ENCODE measurements at places on chromosomes 13 and 19.

GRCh38 chr13:34805347-34805746, 136.7 kb upstream of the NBEA start:
- DNase-seq = no peak

DNA sequence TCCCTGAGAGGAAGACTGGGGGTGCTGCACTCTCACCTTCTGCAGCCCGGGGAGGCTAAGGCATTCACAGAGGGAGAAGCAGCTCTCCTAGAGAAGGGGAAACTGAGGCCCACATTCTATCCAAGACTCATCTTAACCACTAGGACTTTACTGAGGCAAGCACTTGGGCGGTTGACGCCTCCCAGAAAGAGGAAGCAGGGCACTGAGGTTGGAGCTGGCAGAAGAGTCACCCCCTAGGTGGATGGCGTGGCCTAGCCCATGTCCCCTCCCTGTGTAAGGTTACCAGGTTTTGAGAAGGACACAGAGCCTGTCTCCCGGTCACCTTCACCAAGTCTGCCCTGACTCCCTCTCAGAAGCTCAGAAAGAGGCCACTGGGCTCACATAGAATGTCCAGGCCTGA, 2.7 kb downstream of the S1PR2 start:
- DNase-seq = no peak

- DNase-seq = no peak
Observed at GRCh38 chr19:35403116-35403760, 32.4 kb downstream of the GPR42 start.

- DNase-seq = no peak
Observed at GRCh38 chr13:80649274-80649673, 308.3 kb upstream of the SPRY2 start.

DNA sequence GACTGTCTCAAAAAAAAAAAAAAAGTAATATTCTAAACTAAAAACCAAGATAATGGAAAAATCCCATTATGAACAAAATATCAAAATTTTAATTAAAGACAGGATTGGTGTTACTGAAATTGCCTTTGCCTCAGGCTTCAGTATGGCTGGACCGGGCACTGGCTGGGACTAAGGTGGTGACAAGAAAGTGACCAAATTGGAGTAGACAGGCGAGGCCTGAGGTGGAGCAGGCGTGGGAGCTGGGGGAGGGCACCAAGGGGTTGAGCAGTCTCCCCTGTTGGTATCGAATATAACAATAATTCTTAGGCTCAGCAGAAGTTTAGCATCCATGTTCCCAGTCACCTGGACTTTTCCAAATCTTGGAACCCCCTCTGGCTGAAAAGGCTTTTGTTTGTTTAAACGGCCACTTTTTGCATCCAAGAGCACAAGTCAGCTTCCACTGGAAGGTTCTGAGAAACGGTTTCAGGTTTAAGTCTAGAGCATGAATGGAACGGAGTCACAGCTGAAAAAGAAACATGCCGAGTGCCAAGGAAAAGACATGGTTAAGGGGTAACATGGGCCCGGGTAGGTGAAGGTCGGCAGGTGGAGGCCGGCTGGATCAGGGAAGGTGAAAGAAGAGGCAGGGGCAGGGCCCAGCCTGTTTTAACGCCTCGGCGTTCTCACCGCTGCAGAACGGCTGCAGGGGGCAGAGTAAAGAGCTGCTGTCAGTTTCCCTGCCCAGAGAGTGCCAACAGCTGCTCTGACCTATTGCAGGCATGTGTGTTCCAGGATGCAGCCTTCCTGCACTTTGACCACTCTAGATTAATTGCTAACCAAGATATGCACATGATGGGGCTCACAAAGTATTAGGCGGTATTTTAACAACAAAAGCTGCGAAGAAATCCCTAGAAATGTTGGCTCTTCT, 104.4 kb downstream of the TM9SF2 start:
- no peak for DNase-seq

GRCh38 chr13:63010072-63010658, 1594.5 kb upstream of the PCDH20 start:
- DNase-seq = no peak

GRCh38 chr13:91313581-91313980, 33.9 kb upstream of the MIR17HG start:
- no peak for DNase-seq

- DNase-seq = no peak
Observed at GRCh38 chr13:44255771-44256364, 117.8 kb upstream of the SERP2 start.

GRCh38 chr13:105530468-105530867, 1005.0 kb downstream of the EFNB2 start:
- DNase-seq = no peak

DNA sequence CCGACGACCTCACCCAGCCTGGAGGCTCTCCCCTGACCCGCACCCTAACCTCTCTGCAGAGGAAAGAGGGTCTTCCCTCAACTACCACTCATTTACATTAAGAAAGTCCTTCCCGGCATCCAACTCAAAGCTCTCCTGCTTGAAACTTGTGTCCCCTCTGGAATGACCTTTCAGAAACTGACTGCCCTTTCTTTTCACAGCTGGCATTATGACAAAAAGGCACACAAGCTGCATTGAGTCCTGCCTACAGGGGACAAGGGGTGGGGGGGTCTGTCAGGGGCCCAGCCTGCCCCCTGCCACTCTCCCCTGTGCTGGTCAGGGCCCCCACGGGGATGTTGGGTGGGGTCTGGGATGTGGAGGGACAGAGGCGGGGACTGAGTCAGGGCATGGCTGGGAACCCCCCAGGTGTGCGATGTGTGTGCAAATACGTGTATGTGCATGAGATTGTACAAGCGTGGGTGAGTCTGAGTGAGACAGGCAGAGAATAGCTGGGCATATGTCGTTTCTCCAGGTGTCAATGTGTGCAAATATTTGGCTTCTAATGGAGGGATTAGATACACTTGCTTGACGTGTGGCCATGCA, 2.0 kb downstream of the COL5A3 start:
- DNase-seq = no peak

GRCh38 chr19:45186509-45187334, 8.1 kb downstream of the BLOC1S3 start:
- DNase-seq = no peak

DNA sequence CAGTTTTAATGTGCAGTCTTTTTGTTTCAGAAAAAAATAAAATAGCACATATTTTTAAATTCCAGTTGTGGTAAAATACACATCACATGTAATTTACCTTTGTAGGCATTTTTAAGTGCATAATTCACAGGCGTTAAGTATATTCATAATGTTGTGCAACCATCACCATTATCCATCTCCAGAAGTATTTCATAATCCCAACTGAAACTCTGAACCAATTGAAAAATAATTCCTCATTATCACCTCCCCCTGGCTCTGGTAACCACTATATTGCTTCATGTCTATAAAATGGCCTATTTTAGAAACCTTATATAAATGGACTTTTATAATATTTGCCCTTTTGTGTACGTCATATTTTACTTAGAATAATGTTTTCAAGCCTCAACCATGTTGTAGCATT, 756.5 kb upstream of the KLHL1 start:
- DNase-seq = no peak

DNA sequence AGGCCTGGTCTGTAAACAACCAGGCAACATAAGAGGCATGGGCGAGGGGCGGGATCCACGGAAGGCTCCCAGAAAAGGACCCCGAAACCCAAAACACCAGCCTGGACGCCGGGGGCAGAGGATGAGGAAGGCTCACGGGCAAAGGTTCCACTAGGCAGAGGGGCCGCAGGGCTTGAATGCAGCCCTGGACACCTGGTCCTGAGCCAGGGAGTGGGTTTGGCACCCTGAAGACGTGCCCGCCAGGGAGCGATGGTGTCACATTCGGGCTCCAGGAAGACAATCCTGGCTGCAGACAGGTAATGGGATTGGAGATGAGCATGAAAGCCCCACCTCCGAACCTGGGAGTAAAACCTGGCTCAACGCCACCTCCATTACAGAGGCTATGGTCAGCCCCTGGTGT, 31.8 kb downstream of the ZNF787 start:
- DNase-seq = no peak

DNA sequence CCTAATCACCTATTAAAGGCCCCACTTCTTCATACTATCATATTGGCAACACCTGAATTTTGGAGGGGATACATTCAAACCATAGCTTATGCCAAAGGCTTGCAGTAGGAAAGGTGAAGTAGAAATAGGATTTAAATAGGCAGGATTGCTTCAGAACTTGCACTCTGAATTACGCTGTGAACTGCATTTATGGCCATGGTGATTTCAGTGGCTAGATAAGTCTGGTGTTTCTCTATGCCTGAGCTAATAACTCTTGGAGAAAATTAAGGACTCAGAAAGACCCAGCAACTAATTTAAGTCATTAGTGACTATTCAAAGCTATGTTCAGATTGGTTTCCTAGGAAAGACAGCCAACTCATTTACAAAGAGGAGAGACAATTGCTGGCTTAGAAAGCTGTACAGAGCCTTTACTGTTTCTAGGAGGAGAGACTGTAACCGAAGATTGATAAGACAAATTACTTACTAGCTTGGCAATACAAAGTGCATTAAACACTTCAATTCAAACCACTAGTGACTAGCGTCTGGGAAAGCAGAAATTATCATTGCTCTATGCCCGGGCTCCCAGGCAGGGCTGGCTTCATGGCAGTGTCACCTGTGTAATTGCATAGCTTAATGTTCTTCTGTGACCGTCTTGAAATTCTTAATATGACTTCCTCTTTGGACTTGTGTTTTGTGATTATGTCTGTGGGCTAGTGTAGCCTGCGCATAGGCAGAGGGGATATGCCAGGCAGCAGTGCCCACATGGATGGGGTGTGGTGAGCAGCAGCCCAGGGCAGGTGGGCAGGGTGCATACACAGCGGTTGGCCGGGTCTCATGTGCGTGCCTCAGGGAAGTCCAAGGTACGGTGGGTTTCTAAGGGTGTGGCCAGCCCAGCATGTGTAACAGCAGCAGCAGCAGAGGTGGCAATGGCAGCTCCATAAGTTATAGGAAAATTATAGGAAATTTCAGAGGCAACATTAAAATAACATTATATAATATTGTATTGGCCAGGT, 60.1 kb downstream of the KL start:
- DNase-seq = no peak

- DNase-seq = no peak
Observed at GRCh38 chr13:100604918-100605710, 16.5 kb upstream of the GGACT start.

DNA sequence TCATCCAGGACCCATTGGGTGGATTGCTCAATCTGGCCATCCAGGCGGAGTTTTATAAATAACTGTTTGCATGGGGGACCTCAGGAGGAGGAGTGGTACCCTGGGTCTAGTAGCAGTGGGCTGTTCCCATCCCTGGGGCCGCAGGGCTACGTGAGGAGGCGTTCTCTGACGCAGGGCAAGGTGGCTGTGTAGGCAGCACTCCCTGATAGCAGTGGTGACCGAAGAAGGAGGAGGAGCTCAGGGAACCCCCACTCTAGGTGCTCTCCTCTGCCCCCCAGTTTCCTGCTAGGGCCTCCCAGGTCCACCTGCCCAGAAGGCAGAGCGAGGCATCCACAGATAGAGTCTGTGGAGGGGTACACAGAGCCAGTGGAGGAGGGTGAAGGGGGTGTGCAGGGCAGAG, 64.1 kb downstream of the CCNE1 start:
- DNase-seq = no peak

DNA sequence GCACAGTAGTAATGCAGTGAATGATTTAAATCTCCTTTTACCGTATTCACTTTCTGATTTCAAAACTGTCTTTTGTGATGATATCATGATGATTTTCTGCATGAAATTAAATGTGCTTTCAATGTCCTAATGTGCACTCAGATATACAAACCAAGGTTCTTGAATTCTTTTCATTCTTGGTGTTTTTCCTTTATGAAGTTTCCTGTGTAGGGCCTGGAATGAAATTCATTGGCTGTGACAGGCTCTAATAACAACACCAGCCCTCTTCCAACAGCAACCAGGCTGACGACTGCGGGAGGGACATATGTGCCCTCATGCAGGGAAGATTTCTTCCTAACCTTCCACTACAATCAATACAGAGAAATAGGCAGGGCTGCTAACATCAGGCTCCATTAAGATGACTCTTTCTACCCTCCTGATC, 1052.0 kb downstream of the DIAPH3 start:
- DNase-seq = no peak

GRCh38 chr19:17292301-17293074, 10.7 kb downstream of the ABHD8 start:
- peak; percentile 55 for DNase-seq

- DNase-seq = no peak
Observed at GRCh38 chr13:62336507-62336906, 920.9 kb upstream of the PCDH20 start.

GRCh38 chr19:5579697-5580096, 11.9 kb upstream of the TINCR start:
- no peak for DNase-seq

DNA sequence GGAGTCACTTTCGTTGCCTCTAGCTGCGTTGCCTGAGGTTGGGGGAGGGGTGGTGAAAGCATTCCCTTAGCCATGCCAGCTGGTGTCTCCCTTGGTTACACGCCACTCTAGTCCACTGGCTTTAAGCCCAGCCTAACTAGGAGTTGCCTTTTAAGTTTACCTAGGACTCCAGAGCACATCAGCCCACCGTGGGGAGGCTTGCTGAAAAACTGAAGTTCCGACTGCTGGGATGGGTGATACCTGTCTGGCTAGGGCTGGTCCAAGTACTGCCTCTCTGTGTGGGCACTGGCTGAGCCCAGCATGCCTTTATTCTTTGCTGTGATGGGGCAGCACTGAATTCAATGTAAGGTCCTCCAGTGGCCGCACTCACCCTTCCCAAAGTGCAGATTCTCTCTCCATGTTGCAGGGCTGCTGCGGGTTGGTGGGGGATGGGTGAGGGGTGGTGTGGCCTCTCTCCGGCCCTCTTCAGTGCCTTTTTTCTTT, 11.8 kb upstream of the CEACAM1 start:
- no peak for DNase-seq

DNA sequence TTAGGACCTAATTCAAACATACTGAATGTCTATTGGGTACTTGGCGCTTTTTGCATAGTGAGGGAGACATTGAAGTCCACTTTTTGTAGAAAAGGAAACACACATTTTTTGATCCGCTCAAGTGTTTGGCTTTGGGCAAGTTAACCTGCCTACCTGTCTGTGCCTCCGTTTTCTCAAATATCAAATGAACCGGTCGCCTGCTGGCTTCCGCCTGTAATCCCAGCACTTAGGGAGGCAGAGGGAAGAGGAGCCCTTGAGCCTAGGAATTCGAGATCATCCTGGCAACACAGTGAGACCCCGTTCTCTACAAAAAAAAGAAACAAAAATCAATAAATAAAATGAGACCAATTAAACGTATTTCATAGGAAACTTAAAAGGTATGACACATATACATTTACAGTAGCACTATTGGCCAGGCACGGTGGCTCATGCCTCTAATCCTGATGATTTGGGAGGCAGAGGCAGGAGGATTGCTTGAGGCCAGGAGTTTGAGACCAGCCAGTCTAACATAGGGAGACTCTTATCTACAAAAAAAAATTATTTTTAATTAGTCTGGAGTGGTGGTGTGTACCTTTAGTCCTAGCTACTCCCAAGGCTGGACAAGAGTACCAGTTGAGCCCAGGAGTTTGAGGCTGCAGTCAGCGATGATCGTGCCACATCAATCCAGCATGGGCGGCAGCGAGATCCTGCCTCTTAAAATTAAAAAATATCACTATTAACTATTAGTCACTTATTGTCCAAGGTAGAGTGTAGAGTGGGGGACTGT, 1.3 kb downstream of the RAD23A start:
- DNase-seq = no peak
